Activated CD4-positive, alpha-beta T cell treated with anti-CD3 and anti-CD28 coated beads for 36 hours (primary cell): ENCODE measurements at places on chromosomes 11 and 22.

- DNase-seq: no peak
Observed at GRCh38 chr11:22539821-22540256, 85.8 kb downstream of the FANCF start.

DNA sequence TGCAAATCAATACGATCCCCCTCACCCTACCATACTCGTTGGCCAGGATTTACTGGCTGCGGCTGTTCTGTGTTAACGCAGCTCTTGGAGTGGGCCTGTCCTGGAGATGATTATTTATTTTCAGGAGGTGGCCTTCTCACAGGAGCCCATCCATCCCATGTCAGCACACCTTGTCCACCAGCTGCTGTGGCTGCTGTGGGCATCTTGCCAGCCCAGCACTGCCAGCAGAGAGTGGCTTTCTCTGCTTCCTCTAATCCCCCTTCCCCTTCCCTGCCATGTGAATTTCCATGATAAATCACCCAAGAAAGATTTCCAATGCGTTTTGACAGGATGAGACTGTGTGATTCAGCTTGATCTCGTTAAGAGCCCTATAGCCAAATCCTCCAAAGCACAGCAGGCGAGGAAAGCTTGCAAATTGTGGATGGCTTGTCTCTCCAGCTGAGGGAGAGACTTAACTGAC lies 309.1 kb upstream of the C11orf87 start:
- no peak for DNase-seq

GRCh38 chr11:128618603-128619002 lies 31.2 kb upstream of the ETS1 start:
- no peak for DNase-seq

GRCh38 chr11:65650547-65651338 lies 12.0 kb downstream of the RELA start:
- DNase-seq: no peak

DNA sequence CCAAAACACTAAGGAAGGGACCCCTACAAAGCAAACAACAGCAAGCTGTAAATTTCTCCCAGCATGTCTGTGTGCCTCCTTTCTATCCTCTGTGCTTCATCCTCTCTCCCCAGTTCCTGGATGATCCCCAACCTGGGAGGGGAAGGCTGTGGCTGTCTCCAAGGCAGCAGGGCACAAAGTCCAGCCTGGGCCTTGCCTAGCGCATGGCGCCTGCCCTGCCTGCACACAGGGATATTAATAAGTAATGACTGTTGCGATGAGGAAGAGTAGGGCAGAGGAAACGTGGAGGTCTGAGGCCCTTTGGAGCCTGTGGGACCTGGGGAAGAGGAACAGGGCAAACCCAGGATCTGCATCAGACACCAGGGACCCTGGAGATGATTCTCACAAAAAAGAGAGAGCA lies 2.0 kb downstream of the USH1C start:
- no peak for DNase-seq

DNA sequence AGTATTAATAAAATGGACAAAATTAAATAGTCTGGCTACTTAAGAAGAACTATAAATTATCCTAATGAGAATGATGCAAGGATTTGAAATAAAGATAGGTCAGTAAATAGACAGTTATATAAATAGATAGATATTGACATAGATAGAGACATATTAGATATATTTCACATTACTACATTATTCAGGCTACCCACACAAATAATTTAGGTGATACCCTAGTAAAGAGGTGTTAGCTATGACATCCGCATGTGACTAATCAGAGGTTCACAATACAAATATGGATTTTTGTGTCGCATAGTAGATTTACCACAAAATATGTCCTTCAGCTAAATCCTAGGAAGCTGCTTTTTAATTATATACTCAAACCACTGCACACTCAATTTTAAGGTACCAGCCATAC lies 729.0 kb upstream of the ANO3 start:
- no peak for DNase-seq

GRCh38 chr11:45215098-45215865 lies 68.8 kb downstream of the PRDM11 start:
- DNase-seq: no peak
